Hematopoietic multipotent progenitor cell treated with erythropoietin and hydrocortisone succinate and interleukin-3 and kit ligand, for 8 days (in vitro differentiated cells): ENCODE measurements at places on chromosomes 1 and 21.

DNA sequence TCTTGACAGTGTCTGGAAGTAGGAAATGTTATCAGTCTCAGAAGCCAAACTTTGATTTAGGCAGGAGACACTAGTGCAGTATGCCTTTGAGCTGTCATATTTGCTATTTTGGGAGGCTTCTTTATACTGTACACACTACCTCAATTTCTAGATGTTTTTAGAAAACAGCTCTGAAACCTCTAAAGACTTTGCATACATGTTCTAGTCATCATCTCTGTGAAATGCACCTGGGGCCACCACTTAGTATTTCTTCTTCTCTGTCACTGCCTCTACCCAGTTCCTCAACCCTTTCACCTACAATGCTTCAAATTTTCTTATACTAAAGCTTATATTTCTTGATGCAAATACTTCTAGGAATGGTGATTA, 29.1 kb upstream of the PLA2G4A start:
- DNase-seq = no peak

DNA sequence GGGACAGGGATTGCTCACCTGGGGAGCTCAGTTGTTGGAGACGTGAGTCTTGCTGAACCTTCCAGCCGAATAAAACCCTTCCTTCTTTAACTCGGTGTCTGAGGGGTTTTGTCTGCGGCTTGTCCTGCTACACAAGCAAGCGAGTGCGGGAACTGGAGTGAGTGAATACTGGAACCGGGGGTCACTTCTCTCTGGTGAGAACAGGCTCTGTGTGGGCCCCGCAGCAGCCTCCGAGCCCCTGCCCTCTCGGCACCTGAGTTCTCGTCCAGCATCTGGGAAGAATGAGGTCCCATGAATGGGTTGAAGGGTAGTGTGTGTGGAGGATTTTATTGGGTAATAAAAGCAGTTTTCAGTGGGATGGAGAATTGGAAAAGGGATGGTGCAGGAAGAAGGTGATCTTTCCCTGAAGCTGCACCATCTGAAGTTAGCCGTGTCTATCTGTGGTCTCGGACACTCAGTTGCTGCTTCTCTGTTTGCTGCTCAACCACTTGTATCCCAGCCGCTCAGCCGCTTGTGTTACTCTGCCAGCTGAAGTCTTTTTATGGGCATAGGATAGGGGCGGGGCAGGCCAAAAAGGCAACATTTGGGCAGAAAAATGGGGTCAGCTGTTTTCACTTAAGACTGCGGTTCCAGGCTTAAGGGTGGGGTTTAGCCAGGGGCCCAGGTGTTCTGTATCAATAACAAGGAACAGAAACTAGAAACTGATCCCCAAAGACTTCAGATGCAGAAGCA, 450.6 kb upstream of the CAMK1G start:
- no peak for DNase-seq

DNA sequence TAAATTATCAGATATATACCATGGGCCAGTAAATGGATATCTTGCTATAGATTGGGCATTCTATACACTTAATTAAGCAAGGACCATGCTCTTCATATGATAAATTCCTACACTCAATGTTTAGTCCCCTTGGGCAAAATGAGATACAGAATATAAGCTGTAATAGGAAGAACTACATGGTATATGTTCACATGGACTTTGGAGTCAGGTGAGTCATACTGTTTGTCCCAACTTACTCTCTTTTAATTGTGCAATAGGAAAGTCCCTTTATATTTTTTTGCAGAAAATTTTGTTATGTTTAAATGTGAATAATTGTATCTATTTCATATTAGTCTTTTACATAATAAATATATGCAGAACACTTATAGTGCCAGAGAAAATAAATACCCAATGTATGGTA, 820.2 kb upstream of the ADAMTS5 start:
- DNase-seq = no peak

DNA sequence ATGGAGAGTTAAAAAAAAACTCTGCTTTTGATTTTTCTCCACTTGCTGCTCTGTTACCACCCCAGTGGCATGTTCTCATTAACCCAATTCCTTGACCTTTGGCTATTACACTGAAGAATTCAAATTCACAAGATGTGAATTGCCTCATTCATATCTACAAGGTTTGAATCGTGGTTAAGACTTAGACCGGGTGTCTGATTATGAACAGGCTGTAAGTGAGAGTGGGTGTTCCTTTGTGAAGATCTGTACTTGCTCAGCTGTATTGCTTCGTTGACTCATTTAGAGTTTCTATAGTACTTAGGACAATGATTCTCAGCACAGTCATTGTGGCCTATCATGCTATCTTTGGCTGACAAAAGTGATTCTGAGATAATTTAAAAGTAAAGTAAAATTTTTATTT, 36.4 kb downstream of the DNM3 start:
- no peak for DNase-seq

DNA sequence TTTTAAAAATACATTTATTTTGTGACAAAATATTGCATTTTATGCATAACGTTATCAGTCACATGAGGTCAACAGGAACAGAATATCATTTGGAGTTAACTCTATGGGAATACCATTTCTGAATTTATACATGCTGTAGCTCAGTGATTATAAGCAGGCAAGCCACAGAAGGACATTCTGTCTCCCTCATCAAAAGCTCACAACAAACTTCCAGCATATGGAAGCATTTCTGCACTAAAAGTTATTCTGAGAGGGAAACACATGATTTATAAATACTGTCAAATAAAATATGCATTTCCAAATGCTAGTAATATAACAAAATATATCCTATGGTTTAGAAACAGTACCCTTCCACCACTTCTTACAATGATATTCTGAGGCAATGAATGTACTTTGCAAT, 854.1 kb upstream of the B3GALT2 start:
- no peak for DNase-seq

- DNase-seq = no peak
These were observed 30.2 kb downstream of the DPH5 start for GRCh38 chr1:100995198-100995988.

DNA sequence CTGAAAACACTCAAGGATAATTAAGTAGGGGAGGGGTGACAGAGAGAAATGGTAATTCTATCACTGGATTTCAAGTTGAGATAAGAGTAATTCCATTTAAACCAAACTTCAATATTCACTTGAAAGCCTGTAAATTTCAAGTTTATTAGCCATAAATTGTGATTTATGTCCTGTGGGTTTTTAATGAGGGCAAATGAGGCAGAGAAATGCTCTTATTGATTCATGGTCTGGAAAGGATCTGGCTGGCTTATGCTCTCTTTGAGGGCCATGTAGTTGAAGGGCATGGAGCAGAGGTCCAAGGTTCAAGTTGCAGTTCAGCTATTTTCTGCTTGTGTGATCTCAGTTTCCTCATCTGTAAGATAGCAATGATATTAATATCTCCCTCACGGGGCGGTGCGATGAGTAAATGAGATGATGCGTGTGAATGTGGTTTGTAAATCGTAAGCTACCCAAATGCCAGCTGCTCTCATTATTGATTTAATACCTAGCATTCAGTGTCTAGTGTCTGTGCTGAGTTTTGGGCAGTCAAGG, 12.3 kb downstream of the OLFML3 start:
- DNase-seq = no peak

GRCh38 chr1:44566281-44567046, 107.8 kb downstream of the TMEM53 start:
- no peak for DNase-seq

DNA sequence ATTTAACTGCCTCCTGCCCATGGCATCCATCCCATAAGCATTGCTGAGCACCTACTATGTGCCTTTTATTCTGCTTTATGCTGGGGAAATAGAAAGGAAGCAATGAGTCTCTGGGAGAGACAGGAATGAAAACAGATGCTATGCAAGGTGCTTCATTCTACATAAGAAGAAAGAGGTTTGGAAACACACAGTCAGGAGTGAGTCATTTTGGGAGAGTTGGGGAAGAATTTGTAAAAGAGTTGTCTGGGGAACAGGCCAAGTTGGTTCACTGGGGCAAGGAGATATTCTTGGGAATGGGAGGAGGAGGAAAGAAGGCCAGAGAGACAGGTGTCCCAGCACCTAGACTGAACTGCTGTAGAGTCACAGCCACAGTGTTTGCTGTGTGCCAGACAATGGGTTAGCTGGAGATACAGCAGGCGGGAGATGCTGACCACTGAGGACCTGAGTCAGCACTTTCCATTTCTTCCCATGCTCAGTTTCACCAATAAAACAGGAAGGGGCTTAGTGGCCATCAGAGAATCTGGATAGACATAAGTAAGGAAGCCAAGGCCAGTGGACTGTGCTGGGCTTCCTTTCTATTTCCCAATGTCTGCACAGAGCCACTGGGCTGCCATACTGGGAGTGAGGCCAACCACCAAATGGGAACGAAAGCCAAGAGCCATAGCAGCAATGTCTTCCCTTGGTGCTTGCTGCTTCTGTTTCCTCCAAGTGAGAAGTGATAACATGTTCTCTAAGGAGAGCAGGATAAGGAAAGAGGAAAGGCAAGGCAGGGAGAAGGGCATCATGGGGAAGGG, 187.7 kb upstream of the USP24 start:
- DNase-seq = no peak

DNA sequence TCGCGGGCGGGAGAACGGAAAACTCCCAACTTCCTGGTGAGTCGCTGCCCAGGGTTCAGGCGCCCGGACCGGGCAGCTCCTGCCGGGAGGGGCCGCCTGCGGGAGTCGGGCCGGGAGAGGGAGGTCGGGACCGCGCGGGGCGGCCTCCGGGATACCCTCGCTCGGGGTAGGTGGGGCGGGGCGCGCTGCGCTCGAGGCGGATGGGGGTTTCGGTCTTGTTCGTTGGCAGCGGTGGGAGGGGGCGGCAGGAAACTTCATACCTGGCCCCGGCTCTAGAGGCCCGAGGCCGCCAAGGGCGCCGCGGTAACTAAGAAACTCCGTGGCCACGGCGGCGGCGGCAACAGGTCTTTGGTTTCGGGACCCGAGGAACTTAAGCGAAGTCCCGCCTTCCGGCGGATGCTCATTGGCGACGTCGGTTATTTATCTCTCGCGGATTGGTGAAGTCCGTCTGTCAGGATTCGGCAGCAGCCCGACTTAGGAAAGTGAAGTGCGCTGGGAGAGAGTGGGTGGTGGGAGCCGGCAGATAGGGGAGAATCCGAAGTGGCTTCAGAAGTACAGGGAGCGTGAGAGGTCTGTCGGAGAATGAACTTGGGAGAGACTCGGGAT, 546 bp downstream of the NEK7 start:
- peak; percentile 93 for DNase-seq

- no peak for DNase-seq
These were observed 5.2 kb downstream of the CCN1 start for GRCh38 chr1:85585799-85586198.

GRCh38 chr1:247177755-247178154, 5.9 kb upstream of the ZNF124 start:
- DNase-seq = no peak

DNA sequence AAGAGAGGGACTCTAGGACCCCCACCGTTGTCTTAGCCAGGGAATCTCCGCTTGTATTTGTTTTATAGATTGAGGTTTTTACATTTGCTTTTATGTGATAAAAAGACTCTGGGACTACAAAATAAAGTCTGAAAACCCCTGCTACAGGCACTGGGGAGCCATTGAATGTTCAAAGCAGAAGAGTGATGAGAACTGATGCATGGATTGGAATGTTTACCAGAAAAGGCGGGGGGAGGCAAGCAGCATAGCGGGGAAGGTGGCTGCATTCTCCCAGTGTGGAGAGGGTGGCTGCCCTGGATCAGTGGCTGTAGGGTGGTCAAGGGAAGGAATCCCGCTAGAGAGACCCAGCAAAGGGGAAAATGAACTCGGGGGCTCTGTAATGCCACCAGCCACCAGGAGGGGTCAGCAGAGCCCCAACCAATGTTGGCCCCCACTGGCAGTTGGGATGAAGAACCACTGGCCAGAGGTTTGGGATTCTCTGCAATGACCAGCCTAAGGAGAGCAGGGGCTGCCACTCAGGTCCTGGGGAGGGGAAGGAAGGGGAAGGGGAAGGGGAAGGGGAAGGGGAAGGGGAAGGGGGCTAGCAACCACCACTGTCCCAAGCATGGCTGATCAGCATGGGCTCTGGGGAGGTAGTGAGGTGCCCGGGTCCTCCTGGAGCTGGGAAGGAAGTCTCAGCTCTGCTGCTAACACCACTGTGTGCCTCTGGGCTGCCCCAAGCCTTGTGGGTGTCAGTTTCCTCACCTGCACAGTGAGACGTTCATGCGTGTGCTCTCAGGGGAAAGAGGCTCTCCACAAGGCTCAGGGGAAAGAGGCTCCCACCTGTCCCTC, 19.2 kb upstream of the PEF1 start:
- peak; percentile 43 for DNase-seq
